Activated T-cell treated with anti-CD3 and anti-CD28 coated beads, Interleukin-2, amount 50 U/mL, for 72 hours (primary cell): ENCODE measurements at places on chromosomes 2 and 18.

DNA sequence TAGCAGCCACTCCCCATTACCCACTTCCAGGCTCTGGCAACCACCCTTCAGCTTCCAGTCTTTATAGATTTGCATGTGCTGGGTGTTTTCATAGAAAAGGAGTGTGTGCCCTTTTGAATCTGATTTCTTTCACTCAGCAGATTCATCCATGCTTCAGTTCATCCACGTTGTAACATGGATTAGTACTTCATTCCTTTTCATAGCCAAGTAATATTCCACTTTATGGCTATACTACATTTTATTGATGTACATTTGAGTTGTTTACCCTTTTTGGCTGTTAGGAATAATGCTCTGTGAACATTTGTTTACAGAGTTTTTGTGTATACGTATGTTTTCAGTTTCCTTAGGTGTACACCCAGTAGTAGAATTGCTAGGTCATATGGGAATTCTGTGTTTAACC, 205.5 kb upstream of the RAB12 start:
- DNase-seq, result no peak

DNA sequence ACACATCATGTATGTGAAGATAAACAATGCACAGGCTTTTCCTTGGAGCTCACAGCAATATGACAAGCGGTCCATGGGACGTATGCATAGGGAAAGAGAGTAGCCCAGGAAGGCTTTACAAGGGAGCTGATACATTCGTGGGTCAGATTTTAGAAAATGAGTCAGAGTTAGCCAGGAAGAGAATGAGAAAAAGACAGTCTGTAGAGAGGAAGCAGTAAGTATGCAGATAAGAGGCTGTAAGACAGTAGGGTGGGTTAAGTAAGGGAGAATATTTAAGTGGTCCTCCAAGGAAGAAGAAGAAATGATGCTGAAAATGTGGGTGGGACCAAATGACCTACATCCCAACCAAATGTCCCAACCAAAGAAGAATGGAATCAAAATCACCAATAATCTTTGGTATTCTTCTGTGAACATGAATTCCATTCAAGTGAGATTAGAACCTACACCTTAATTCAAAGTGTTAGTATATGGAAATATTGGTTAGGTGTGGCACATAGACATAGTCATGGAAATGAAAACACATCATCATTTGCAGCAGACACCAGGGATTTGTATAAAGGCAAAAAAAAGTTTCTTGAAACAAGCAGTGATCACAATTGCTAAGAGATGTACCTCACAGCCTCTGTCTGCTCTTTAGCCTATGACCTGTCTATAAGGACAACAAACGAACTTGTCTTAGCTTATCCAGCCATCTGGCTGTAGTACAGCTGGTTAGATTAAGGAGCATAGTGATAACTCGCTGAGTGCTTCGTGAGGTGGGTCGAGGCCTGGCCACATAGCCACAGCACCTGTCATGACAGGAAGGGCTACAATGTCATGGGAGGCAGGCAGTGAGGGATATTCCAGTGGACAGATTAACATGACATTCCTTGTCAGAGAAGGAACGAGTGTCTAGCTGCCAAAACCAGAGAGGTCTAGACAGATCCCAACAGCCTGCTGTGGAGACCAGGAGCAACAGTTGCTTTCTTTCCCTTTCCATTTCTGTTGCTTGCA, 133.6 kb downstream of the ALK start:
- no peak for DNase-seq

- no peak for DNase-seq
Measured at GRCh38 chr2:9092383-9093282, 89.1 kb upstream of the MBOAT2 start.

DNA sequence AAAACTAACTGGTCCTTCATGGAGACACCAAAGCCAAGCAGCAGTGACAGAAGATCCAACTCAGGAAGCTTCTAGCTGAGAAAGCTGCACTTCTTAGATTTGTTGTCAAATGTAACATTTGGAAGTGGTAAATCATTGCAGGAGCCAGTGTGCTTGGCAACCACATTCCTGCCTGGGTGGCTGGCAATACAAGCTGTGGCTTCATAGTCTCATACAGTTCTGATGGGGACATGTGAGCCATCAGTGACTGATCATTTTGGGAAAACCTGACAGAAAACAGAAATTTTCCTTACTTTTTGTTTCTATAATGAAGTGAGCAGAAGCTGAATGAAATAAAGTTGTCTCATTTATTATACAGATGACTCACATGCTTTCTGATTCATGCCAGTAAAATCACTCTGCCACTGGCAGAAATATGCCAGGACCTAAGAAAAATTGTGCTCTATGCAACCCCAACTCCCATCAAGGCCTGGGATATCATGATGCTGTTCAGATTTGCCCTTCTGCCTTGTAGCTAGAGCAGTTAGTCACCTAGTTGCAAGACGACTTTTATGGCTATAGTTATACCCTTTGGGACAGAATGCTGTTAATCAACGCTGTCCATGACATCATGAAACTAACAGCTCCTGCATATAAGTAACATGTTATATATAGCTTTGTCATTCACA, 508.1 kb downstream of the ADCYAP1 start:
- no peak for DNase-seq

GRCh38 chr2:168030862-168031624, 216.4 kb downstream of the STK39 start:
- peak; percentile 37 for DNase-seq

DNA sequence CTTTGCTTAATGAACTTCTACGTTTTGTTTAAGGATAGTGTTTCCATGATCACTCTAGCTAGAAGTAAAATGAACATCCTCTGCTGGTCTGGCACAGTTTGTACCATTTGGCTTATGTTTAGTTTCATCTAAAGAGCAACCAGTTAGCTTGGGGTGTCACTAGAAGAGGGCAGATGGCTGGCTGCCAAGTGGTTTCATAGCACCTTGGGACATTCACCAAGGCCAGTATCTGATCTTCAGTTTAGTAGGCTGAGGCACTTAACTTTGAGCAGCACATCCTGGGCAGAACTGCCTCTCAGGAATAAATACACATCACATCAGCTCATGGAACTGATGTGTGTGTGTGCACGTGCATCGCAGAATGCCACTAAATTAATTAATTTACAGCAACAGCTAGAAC, 68.4 kb downstream of the NXPH2 start:
- no peak for DNase-seq

DNA sequence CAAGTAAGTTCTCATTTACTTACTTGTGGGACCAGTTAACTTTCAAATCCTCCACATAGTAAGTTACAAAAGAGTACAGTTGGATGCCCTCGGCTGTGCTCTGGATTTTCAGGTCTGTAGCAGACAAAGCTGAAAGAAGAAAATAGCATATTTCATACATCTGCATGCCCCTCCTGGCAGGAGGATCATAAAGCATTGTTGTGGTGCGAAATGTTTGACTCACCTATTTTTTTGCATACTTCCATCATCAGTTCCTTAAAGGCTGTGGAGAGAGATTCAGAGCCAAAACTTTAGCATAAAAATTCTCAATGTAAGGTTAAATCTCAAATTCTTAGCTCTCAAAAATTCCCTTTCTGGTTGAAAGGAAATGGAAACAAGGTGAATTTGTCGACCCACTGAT, 70.8 kb upstream of the LPIN2 start:
- no peak for DNase-seq

- DNase-seq, result peak; percentile 6
Measured at GRCh38 chr18:52288403-52289004, 51.5 kb upstream of the DCC start.

GRCh38 chr2:187477051-187477450, 29.0 kb upstream of the CALCRL start:
- no peak for DNase-seq

DNA sequence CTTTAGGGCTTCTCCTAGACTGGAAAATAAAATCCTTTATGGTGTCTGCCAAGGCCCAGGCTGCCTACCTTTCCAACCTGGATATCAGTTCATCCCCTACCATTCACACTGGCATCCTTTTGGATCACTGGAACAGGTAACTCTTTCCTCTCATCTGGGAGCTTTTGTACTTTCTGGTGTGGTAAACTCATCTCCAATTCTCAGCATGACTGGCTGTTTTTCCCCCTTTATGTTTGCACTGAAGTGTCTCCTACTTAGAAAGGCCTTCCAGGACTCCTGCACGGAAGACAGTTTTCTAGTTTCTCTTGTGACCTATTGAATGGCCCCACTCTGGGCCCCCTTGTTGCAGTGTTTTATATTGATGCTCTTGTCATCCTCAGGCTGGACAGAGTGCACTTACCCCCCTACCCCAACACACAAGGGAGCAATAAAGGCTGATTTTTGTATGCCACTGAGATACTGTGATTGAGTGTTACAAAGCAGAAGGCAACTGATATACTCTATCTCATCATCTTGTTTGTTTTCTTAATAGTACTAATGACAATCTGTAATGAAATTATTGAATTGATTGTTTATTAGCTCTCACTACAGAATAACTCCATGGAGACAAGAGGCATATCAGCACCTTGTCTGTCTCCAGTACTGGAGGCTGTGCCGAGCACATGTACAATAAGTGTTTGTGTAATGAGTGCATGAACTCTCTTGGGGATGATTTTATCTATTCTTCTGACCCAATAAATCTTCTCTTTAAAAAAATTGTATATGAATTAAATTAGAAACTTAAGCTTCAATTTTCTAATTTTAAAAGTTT, 129.9 kb downstream of the PIEZO2 start:
- DNase-seq, result no peak

- no peak for DNase-seq
Measured at GRCh38 chr2:208415255-208415654, 8.7 kb downstream of the PTH2R start.

- no peak for DNase-seq
Measured at GRCh38 chr2:45754131-45755010, 102.9 kb downstream of the PRKCE start.

DNA sequence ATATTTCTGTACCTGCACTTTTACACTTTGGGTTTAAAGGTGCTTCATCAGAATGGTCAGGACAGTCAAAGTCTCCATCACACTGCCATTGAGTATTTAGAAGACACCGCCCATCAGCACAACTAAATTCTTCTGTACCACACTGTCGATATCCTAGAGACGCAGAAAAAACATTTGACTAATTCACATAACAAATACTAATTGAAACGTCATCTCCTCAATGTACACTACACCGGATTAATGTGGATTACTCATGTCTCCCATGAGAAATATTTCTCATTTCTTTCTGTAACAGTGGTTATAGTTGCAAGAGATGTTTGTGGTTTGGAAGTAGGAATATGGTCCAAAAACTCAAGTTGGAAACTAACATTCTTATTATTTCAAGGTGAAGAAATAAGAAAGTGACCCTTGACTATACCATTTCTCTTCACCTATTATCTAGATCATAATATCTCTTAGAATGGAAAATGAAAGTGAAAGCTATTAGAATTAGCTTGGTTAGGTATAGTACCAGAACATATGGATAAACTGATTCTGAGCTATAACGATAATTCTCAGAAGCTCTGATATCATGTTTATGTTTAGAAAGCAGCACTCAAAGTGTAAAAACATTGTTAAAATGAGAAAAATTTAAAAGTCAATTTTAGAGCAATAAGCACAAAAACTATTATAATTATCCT, 1627.7 kb downstream of the LRP1B start:
- no peak for DNase-seq

DNA sequence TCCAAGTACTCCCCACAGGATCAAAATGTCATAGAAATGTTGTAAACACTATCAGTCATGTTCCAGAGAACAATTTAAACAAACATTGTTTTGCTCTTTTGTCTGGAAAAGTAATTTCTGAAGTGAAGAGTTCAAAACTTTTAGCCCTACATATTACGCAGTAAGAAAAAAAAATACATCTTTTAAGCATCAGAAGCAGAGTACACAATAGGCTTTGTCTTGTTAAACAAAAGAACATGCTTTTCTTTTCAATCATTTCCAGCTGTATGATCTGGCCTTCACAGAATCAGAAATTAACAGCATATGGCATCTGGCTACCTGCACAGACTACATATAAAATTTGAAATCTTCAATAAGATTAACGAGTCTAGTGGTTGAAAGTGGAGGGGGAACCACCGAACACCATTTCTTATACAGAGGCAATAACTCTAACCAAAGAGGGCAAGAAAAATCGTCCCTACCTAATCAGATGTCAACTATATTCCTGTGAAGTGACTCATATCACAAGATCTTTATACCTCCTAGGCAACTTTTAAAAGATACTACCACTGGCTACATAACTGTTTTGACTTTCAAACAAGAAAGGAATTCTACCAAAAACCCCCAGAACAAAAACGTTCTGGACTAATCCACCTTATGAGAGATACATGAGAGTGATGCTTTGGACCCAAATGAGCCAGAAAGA, 149.3 kb downstream of the EXOC6B start:
- DNase-seq, result no peak

DNA sequence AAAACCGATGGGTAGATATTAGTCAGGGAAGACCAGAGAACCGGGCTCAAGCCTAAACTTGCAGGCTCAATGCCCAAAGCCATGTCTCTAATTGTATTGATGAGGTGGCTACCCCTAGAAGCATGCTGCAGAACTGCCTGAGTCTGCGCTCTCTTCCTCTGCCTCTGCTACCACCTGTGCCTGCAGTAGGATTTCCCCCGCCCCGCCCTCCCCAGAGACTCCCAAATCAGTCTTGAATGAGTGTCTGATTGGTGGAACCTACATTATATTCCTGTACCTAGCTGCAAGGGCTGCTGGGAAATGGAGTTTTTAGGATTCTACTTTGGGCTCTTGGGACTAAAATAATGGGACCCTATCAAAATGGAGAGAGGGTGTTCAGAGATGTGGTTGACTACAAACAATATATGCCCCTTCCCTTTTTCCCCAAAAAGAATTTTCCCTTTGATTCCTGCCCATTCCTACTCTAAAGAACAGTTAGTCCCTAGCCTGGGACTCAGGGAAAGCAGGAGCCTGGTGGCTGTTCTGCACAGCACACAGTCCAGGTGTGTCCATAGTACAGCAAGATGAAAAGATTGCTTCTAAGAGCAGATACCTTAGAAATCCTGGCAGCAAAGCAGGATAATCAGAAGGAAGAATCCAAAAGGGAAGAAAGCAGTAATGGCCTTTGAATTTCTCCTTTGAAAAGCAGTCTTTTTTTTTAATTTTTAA, 12.5 kb downstream of the GRP start:
- DNase-seq, result no peak

DNA sequence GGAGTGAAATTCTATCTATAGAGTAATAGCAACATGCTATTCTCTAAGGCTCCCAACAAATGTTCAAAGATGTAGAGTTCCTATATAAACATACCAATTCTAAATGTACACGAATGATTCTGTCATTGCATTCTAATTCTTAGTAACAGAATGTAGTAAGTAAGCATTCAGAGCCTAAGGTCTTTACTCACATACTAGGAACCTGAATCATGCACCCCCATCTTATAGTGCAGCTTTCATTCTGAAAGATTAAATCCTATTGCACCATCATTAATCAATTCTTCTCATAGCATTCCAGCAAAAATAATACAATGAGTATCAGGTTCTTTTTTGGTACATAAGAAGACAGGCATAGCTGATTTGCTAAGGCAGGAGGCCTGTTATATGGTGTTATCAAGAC, 230.0 kb downstream of the NCKAP5 start:
- no peak for DNase-seq

GRCh38 chr2:176072951-176073904, 10.5 kb downstream of the EVX2 start:
- DNase-seq, result no peak
